ENCODE measurements at places on chromosomes 4 and X.
A peak's percentile ranks its signal among the peaks of the same experiment; 100 is the strongest.

- DNase-seq: no peak
Observed at GRCh38 chrX:78098108-78098507, 5.9 kb upstream of the PGK1 start.

GRCh38 chrX:20116577-20117240 is at the start of gene MAP7D2:
TSS of gene MAP7D2 (minus strand) at chrX:20116907. CDS start at chrX:20116879, 28 bp downstream.
- no peak for DNase-seq

- no peak for DNase-seq
Observed at GRCh38 chr4:156783966-156784365, 187.6 kb downstream of the PDGFC start.

DNA sequence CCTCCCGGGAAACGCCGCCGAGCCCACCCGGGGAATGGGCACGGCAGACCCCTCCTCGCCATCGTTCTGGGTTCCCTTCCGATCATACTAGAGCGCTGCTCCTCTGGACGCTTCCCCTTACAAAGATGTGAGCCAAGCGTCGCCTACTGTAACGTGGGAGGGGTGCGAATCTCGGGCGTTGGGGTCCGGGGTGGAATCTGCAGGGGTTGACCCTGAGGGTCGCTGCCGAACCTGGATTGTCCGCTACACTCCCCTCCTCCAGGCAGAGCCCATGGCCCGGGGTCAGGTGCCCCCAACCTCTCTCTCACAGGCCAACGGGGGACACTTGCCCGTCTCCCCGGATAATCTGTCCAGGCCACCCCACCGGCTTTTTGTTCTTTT is 13.8 kb downstream of the BCOR start:
- no peak for DNase-seq

DNA sequence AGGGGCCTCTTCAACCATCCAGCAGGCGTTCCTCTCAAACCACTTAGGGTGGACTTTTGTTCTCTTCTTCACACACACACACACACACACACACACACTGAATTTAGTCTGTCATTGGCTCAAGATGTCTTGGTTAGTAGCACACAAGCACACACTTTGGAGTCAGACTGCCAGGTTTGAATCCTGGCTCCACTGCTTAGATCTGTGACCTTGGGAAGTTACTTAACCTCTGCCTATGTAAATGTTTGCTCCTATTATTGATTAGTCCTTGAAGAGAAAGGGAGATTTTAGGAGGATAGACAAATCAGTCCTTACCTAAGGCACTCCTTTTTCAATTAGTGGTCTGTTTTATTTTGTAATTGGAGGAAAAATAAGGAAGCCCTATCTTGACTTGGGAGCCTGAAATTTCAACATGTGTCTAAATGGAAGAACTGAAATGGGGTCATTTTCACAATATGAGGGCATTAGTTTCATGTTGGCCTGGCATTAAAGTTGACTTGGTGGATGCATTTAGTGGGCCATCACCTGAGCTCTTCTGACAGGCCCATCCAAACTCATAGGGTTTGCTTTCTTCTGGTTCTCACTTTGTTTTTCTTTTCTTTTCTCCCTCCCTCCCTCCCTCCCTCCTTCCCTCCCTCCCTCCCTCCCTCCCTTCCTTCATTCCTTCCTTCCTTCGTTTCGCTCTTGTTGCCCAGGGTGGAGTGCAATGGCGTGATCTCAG is 13.3 kb upstream of the TMEM131L start:
- DNase-seq: no peak

DNA sequence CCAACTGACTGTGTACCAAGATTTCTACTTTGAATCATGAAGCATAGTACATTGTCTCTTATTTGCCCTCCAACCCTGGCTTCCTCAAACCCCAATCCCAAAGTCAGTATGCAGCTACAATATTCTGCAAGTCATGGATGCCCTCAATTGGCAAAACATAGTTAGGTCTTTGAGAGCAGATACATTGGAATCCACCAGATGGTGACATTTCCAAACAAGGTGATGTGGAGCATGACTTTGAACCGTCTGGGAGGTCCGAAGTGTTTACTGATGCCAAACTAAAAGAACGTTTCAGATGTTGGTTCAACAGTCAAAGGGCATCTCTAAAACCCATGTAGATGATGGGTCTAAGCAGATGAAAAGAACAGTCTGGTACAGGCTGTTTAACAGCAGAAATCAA is 43.7 kb upstream of the FRMD7 start:
- DNase-seq: no peak

- no peak for DNase-seq
Observed at GRCh38 chr4:100081491-100081890, 108.8 kb downstream of the DDIT4L start.

DNA sequence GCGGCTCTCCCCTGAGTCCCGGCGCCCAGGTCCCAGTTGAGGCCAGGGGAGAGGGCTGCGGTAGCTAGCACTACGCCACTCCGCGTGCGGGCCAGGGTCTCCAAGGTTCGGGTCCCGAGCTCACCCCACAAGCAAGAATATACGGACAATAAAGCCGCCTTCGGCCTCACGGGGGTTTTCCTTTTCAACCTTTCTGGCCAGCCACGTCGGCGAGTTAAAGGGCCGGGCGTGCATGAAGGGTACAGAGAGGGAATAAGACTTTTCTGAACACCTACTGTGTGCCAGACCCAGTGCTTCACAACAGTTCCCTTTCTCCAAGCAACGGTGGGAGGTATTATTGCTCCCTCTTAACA is 138.5 kb upstream of the ZIC3 start:
- DNase-seq: no peak

DNA sequence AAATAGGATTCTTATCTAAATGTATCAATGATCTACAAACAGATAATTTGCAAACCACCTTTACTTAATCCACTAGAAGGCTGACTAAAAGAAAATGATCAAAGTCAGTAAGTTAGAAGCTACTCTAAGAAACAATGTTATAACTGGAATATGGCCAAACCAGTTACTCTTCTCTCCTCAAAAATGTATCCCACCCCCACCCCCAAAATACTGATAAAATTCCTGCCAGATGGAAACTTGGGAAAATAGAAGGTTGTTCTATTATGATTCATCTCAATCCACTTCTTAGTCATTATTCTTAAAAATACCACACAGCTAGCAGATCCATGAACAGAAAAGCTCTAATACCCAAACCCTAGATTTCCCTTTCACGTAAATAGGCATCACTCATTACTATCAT is 206.4 kb downstream of the KLHL13 start:
- DNase-seq: no peak

DNA sequence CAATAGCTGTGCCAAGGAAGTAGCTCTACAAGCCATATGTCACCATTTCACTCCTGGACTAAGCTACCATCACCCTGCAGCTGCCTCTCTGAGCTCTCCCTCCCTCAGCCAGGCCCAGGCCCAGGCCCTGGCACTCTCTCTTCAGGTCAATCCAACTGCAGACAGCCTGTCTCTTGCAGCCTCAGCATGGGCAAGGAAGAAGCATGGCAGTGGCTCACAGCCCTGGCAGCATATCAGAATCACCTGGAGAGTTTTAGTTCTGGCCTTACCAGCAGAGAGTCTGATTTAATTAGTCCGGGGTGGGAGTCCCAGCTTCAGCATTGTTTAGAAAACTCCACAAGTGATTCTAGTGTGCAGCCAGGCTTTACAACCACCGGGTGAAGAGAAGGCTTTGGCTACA is 31.5 kb downstream of the NALF2 start:
- DNase-seq: no peak

DNA sequence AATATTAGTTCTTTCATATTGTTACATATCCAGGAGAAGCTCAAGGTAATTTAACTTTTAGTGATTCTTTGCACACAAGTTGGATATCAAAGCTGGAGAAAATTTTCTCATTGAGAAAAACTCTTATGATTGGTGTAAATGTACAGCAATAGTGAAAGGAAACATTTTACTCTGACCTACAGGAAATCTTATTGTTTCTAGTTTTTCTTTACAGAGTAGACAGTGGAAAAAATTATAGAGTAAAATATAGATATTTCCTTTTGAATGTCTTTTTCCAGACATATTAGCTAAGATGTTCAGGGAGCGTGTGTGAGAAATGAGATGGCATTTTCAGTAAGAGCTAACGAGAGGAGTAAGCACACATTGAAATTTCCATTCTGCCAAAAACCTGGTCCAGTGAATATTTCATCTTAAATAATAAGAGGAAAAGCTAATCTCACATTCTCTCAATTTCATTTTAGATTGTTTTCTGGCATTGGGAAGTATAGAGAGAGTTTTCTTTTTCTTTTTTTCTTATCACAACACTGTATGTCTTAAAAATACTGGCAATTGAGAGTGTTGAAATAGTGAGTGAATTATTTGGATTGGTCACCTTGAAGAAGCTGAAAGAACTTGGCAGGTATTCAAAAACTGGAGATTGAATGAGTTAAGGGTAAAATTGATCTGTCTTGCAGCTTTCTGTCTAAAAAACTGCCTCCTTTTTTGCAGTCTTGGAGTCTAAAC is 15.6 kb upstream of the ATP8A1 start:
- DNase-seq: no peak

GRCh38 chr4:137599734-137600133 is 67.4 kb upstream of the PCDH18 start:
- DNase-seq: no peak

- DNase-seq: no peak
Observed at GRCh38 chr4:36283912-36284465, 2.6 kb downstream of the DTHD1 start.

DNA sequence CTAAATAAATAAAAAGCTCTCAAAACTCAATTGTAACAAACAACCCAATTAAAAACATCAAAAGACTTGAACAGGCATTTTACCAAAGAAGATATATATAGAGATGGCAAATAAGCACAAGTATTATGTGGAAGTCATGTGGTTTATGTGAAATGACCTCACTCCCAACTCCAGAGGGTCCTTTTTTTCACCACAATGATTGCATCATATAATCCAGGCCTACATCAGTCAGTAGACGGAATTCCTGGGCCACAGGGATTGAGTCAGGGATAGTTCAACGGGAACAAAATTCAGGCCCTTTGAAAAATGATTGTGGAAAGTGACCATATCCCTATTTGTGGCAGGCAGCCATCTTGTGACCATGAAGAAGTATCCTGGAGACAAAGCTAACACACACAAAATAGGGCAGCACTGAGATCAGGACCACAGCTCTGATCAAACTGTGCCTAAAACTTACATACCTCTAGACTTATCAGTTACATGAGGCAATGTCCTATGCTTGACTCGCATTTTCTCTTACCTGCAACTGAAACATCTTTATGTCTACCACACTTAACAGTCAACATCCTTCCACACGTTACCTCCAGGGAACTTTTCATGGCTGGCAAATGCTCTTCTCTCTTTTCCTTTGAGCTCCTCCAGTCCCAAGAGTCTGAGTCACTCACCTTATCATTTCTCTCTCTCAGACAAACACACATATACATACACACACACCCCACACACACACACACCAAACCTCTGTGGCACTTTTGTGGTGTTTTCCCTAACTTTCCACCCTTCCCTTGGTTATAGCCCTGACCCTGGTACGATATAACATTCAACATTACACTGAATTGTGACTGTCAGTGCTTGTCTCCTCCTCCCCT is 113.5 kb downstream of the PHF8 start:
- DNase-seq: peak; percentile 8

DNA sequence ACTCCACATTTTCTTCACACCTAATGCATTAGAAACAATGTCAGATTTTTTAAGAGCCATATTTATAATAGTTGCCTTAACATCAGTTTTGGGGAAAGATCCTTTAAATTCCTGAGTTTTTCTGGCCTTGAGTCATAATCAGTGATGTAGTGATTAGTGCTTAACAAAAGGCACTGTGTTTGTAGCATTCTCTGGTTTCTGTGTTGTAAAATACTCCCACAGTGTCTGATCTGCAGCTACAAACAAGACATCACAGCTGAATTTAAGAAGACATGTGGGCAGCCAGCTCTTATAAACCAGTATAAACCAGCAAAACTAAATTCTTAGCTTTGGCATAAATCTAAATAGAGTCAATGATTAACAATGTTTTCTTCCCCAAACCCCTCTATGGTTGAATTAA is 233.8 kb downstream of the FSTL5 start:
- DNase-seq: peak; percentile 15

- no peak for DNase-seq
Observed at GRCh38 chrX:75278991-75279390, 5.1 kb downstream of the UPRT start.

- DNase-seq: no peak
Observed at GRCh38 chr4:182969651-182970279, 52.6 kb upstream of the DCTD start.

- no peak for DNase-seq
Observed at GRCh38 chrX:149699761-149700160, 12.1 kb upstream of the MAGEA11 start.

DNA sequence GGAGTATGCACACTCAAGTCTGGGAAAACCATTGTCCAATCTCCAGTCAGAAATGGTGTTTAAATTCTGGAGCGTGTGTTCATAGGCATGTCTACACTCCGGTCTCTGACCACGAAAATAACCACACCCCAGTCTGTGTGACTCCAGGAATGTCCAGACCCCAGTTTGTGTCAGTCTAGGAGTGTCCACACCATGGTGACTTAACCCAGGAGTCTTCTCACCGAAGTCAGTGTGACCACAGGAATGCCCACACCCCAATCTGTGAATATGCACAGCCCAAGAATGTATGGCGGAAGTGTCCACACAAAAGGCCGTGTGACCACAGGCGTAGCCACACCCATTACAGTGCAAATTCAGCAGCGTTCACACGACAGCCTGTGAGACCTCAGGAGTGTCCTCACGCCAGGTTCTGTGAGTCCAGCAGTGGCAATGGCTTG is 11.4 kb downstream of the FTSJ1 start:
- DNase-seq: peak; percentile 74

DNA sequence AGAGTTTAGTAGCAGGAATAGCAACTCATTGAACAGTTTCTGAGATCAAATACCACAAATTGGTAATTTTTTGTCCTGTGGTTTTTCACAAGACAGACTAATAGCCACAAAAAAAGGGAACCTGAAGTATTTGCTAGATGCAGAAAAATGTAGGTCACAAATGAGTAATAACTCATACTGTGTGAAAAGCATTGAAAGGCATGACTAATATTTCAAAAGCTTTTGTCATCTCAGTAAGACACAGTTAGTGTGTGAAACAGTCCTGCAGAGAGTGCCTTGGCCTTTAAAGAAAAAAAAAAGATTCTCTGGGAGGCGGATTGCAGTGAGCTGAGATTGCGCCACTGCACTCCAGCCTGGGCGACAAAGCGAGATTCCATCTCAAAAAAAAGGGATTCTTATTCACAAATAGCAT is 31.4 kb upstream of the SLC25A31 start:
- DNase-seq: peak; percentile 26
